ENCODE measurements at places on chromosomes 3 and 15. TPM values are rescaled to one million over a fixed set of nuclear protein-coding genes. Genes with fewer than 3 reads are reported as not detected.

The PRR20G gene
- not detected for total RNA-seq

The ALG1L2 gene
- not detected for total RNA-seq

The FGD5 gene
- total RNA-seq, result 15.4 TPM

The RGMA gene
- 218 TPM for total RNA-seq

The LMOD3 gene
- total RNA-seq, result 0.50 TPM

The ZMYND10 gene
- total RNA-seq, result not detected

The CNTN3 gene
- total RNA-seq, result 0.91 TPM

The FOXL2NB gene
- not detected for total RNA-seq

The BCL2A1 gene
- not detected for total RNA-seq

The TMEM108 gene
- 11.6 TPM for total RNA-seq

The SPATA12 gene
- not detected for total RNA-seq
